ENCODE measurements at places on chromosomes 13 and 19.

DNA sequence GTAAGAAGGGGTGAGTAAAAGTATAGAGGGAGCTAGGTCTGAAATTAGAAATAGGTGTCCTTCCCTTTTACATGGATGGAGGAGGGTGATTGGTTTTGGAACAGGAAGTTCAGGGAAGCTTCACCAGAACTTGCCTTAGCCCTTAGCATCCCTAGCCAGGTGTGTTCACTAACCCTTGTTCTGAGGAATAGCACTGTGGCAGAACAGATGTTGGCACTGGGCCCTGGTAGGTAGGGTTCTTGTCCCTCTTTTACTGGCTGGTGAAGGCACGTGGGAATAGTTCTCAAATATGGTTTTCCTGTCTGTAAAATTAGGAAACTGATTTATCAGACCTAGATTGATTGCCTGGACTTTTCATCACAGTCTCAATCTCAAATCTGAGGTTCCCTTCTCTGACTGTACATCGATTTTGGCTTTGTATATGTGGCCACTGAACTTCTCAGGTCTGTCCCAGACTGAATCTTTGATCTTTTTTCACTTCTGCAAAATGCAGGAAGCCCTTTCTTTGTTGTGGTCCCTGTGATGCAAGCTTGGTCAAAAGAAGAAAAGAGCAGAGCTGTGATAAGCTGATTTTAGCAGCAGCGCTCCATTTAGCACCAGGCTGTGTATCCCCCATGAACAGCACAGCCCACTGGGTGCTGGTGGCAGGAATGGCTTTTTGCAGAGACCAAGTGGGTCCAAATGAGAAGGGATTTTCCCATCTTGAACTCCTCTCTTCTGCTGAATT is 86.2 kb upstream of the HTR2A start:
- DNase-seq, result no peak

- no peak for DNase-seq
These were observed 37.1 kb upstream of the RNF113B start for GRCh38 chr13:98214008-98214643.

GRCh38 chr13:25447396-25447795 is 75.6 kb downstream of the ATP8A2 start:
- no peak for DNase-seq

- DNase-seq, result no peak
These were observed 16.8 kb downstream of the TEX29 start for GRCh38 chr13:111337206-111337605.

DNA sequence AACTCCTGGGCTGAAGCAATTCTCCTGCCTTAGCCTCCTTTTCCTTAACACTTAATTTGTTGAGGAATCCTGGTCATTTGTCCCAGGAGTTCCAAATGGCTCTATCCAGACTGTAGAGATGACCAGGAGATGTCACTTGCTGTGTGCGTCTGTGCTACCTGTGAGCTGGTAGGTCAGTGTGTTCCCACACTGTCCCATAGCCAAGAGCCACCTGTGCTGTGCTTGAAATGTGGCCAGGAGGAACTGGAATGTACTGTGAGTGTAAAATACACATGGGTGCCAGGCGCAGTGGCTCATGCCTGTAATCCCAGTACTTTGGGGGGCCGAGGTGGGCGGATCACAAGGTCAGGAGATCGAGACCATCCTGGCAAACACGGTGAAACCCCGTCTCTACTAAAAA is 29.4 kb upstream of the KDM4B start:
- no peak for DNase-seq

GRCh38 chr19:35352448-35353304 is 5.0 kb downstream of the FFAR1 start:
- peak; percentile 23 for DNase-seq

DNA sequence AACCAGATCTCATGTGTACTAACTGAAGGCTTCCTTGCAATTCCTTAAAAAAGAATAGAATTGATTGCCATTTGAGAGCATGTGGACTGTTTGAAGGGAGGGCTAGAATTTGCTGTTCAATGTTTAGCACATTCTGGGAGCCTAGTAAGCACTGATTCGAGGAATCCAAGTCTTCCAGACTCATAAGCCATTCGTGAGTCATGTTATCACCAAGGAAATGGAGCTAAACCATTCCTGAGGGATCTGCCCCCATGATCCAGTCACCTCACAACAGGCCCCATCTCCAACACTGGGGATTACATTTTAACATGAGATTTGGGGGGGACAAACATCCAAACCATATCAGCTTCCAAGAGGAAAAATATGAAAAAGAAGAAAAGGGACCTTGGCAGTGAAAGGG is 276.4 kb downstream of the KCNRG start:
- DNase-seq, result no peak

DNA sequence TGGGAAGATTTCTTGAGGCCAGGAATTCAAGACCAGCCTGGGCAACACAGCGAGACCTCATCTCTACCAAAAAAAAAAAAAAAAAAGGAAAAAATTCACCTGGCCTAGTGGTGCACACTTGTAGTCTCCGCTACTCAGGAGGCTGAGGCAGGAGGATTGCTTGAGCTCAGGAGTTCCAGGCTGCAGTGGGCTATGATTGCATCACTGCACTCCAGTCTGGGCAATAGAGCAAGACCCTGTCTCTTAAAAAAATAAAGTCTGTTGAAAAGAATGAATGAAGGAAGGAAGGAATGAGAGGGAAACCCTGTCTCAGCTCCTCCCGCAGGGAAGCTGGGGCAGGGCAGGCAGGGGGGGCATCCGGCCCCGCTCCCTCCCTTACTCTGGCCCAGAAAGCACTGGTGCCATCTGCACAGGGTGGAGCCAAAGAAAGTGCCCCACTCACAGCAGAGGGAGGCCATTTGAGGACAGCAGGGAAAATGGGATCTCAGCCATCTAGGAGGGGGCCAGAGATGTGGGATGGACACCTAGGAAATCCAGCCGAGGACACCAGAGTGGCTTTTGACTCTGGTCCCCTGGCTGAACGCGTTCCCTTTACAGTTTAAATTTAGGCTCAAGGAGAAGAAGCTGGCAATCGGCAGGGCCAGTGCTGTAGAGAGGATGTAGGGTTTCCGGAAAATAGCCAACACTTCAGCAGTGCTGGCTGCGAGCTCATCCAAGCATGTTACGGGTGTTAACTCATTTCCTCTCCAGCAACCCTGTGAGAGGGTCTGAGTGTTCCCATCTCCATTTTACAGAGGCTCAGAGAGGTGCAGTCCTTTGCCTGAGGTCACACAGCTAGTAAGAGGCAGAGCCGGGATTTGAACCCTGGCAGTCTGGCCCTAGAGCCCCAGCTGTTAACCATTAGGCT is 3.6 kb upstream of the HPN start:
- DNase-seq, result no peak

GRCh38 chr13:47433461-47434005 is 536.7 kb upstream of the HTR2A start:
- no peak for DNase-seq

DNA sequence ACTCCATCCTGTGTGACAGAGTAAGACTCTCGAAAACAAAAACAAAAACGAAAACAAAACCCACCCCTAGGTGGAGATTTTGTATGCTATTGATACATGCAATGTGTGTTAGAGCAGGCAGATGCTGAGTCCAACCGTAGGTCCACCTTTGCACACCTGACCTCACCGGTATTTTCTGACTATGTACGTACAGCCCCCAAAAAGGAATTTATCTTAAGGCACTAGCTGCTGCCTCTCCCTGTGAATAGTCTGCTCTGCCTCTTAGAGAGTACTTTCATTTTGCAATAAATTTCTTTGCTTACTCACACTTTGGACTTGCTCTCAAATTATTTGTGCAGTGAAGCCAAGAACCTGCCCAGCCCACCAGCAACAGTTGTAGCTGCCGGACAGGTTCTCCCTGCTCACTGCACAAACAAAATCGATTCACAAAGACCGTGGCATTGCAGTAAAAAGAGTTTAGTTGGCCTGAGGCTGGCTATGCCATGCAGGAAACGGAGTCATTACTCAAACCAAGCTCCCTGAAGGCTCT is 8.2 kb upstream of the ZNF77 start:
- DNase-seq, result no peak

DNA sequence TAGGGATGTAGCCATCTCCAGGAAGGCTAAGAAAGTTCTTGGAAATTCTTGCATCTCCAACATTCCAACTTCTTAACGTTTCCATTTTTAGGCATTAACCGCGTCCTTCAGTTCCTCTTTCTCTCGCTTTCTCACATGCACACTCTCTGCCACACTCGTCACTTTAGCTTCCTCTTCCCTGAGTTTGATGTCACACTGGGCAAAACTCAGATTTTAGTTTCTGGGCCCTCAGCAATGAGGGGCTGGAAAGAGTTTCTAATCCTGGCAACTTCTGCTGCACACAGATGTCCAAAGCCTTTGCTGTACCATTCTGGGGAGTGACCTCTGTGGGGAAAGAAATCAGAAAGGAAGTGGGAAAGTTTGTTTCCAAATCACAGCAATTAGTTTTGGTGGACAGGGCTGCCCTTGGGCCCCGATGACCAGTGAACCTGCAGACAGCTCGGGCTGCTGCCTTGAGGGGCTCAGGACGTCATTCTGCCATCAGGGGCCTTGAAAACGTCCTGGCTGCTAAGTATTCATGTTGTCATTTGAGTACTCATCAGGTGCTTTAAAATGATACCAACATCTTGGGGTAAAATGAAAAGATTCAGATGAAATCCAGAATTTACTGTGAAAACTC is 89.3 kb downstream of the KL start:
- DNase-seq, result no peak

DNA sequence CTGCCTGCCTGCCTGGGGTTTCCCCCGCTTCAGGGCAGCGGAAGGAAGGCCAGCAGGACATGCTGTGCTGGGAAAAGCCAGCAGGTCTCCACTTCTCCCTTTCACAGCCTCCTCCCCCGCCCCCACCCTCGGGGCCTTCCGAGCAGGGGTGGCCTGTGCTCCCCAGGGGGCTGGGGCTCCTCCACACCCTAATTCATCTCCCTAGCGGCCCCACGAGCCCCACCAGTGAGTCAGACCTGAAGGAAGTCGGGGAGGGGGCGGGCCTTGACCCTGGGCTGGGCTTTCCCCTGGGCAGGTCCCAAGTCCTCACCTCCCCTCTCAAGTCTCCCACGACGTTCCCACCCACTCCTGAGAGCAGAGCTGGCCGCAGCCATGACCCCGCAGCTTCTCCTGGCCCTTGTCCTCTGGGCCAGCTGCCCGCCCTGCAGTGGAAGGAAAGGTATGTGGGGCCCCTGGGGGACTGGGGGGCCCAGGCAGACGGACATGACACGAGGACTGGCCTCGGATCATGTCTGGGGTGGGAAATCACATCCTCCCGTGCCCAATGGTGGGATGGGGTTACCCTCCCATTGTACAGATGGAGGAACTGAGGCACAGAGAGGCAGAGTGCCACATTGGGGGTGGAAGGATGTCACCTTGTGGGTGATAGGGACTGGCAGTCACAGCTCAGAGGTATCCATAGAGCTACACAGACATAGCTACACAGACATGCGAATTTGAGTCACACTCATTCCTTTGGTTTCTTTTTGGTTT is at the start of gene EBI3:
TSS of gene EBI3 (plus strand) at position 345 of the 753 bp plus-strand sequence. CDS start at position 373, 28 bp downstream.
- no peak for DNase-seq

DNA sequence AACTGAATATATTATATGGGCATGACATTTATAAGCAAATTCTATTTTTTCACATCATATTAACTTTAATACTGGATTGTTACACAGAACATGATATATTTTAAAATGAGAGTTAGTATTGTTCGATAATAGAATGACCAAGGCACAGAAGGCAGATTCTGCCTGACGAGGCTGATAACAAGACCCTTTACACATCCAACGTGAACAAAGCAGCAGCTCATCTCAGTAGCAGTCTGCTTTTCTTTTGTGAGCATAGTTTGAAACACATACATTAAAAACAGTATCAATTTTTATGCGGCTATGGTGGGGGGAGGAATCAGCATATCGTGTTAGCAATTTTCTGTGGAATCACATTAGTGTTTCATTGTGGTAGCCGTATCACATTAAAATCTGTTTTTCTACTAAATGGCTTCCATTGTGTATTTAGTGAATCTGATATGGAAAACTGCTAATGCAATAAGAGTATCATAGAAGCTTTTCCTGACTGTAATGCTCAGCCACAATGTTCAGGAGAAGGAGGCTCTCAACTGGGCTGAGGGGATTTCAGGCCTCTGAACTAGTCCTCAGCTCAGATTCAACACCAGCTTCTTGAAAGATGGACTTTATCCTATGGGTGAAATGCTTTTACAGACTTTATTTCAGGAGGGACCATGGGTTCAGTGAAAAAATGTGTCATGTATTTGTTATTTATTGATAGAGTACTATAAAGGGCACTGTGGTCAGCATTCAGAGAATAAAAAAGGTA is 4.0 kb downstream of the SMAD9 start:
- no peak for DNase-seq

- DNase-seq, result peak; percentile 21
These were observed 484.8 kb downstream of the PCDH9 start for GRCh38 chr13:66745307-66745706.

GRCh38 chr13:113415825-113416224 is 37.5 kb downstream of the ADPRHL1 start:
- no peak for DNase-seq

GRCh38 chr13:40251343-40252032 is 415.0 kb downstream of the FOXO1 start:
- no peak for DNase-seq

DNA sequence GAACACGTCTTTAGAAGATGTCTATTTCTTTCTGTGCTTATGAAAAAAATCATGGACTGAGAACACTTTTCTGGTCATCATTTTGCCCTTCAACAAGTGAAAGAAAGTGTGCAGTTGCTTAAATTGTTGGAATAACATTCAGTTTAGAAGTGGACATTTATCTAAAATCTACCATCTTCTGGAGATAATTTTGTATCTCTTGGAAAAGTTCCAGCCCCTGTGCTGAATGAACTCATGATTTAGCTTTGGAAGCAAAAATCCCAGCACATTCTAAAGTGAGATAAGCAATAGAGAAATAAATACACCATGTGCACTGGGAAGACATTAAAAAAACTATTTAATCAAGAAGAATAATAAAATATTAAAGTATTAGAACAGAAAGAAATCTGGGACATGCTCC is 1420.8 kb upstream of the SLC10A2 start:
- no peak for DNase-seq

DNA sequence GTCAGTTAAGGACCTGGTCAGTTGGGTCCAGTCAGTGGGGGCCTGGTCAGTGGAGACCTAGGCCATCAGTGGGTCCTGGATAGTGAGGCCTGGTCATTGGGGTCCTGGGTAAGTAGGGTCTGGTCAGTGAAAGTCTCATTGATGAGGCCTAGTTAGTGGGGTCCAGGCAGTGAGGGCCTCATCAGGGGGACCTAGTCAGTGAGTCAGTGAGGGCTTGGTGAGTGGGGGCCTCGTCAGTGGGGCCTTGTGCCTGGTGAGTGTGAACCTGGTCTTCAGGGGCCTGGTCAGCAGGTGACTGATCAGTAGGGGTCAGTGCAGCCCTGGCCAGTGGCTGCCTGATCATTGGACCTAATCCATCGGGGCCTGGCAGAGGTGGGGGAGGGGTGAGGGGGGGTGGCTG is 42.6 kb upstream of the TPM4 start:
- DNase-seq, result no peak

GRCh38 chr13:24247016-24247415 is 62.4 kb upstream of the C1QTNF9 start:
- DNase-seq, result no peak

DNA sequence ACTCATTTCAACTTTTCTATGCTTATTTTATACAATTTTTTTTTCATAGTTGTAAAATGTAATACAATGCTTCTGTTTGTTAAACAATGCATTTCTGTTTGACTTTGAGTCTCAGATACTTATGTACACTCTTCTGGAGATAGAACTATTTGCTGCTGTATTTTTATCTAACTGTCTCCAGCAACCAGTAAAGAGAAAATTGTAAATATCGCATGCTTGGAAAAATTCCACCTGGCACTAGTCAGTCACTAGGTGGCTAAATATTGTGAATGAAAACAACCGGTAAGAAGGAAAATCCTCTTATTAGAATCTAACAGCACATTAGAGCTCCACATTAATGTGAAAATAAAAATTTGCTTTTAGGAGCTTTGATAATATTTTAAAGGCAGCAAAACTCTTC is 876.5 kb downstream of the PCDH9 start:
- no peak for DNase-seq

- DNase-seq, result no peak
These were observed 203.0 kb downstream of the KCTD12 start for GRCh38 chr13:76683168-76683567.

Measured in NCI-H1930 (cell line).